ENCODE measurements at places on chromosomes 5 and 9.

GRCh38 chr5:45684118-45684517 lies 12.1 kb downstream of the HCN1 start:
- no peak for DNase-seq

DNA sequence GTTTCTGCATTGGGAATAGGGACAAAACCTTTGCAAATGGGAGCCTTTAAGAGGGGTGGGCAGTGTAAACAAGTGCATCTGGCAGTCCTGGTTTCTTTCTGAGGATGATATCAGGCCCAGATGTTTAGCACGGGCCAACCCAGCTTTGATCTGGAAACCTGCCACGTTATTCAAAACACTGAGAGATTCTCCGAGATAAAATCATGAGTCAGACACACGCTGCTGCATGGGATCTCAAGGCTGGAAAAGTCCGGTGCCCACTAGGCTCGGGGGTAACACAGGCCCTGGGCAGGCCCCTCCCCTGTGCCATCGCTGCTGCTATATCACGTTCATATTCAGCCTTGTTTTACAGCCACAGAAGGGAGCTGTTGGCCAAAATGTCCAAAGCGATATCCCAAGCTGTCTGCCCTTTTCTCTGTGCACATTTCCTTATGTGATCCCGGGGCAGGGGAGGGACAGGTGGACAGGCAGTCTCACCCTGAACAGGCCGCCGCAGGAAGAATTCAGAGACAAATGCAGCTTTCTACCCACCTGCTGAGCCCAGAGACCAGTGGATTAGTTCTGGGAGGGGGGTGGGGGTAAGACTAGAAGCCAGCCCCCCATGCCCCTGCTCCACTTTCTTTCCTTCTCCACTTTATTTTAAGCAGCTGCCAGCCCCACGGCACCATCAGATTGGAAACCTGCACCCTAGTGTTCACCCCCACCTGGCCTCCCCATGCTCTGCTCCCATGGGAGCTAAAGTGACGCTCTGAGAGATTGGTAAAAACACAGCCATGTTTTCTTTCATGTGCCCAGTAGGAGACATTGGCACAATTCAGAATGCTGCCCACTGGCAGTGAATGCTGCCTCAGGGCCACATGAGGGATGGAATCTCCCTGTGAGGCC lies 63.1 kb downstream of the TMOD1 start:
- DNase-seq, result no peak

DNA sequence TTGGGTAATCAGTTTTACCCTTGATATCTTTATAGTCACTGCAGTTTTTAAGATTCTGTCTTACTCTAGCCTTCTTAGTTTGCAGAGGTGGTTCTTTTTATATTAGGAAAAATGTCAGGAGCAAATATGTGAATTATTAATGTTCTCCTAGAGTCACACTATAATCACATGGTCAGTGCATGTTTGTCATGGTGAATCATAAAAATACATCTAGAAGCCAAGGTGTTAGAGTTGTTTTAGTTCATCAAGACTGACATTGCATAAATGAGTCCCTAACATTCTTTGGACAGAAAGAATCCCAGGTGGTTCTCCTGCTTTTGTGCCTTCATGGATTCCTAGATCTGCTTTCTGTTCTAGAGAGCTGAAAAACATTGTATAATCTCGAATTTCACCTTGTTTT lies 22.9 kb downstream of the ATG10 start:
- no peak for DNase-seq

DNA sequence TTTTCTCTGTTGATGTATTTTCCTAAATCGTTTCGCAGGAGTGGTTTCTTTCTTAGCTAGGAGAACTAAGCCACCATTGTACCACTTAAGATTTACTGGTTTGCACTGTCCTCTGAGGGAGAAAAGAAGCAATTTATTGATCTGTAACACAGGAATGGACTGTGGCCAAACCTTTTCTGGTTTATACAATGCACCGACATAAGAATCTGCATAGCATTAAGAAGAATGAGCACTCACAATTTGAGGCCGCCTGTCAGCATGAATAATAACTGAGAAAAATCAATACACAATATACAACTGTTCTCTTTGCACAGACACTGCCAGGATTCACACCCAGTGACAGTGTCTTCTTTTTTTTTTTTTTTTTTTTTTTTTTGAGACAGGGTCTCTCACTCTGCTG lies 168.6 kb upstream of the DMRT1 start:
- DNase-seq, result no peak

DNA sequence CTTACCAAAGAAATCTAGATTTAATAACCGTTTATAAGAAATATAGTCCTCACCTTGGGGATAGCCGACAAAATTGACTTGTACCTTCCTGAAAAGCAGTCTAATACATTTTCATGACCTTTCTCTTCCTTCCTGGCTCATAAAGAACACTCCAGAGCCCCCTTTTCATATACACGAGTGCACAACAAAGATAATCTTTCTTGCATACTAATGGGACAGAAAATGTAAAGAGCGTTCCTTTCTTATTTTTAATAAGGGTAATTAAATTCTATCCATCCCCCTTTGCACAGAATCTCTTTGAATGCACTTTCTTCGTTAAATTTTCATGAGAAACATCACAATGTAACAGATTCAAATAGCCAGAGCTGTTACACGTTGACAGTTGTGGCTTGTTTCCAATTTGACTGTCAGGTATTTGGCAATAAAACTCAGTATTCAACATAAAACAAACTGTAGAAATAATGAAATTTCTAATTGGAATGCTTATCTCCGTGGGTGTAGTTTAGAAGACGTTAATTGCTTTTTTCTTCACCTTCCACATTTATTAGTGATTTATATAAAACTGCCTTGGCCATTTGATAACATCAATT lies 732.3 kb upstream of the DMAC1 start:
- no peak for DNase-seq

DNA sequence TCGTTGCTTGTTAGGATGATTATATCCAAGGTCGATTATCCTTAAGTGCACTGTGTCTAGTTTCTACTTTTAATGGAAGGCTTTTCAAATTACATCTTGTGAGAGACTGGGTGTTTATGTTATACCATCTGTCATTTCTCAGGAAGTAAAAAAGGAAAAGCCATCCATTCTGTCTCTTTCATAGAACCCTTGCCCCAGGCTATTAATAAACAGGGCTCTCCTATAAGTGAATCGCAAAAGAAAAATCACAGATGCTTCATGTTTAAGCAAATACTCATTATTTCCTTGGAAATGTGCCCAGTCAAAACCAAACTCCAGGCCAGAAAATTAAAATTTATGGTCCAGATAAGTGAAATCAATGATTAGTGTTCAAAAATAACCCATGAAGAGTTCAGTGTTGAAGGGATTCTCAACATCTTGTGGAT lies 58.1 kb downstream of the STARD4 start:
- DNase-seq, result no peak

All from GOT3 (cell line).